Activated T-cell treated with anti-CD3 and anti-CD28 coated beads, Interleukin-2, amount 50 U/mL, for 72 hours (primary cell): ENCODE measurements at places on chromosomes 3 and 15.

- no peak for DNase-seq
Observed at GRCh38 chr3:13424141-13424844, 4.2 kb upstream of the NUP210 start.

DNA sequence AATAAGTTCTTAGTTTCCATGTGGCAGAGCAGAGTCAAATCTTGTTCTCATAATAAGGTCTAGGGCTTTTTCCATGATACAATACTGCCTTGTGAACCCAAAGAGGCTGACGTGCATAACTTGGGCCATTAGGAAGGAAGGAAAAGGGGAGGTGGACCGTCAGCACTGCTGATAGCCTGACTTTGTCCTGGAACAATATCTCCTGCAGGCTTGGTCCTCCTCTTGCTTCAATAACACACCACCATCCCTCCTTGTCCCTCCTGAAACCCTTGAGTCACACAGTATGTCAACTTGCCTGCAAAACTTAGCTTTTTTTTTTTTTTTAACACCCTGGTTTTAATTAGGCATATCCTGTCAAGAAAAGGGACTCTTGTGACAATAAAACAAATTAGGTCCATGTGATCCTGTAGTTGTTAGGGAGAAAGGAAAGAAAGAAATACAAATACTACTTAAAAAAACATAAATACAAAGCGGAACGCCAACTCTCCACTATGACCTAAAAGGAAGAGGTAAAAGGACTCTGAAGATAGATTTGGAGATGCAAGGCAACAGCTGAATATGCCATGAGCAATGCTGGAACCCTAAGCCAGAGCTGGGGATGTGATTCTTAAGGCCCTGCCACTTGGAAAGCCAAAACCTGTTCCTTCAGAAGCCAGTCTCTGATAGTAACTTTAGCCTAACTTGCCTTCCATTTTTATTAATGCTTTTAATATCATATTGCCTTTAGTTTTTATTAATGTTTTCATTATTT is 67.0 kb downstream of the WWTR1 start:
- no peak for DNase-seq

DNA sequence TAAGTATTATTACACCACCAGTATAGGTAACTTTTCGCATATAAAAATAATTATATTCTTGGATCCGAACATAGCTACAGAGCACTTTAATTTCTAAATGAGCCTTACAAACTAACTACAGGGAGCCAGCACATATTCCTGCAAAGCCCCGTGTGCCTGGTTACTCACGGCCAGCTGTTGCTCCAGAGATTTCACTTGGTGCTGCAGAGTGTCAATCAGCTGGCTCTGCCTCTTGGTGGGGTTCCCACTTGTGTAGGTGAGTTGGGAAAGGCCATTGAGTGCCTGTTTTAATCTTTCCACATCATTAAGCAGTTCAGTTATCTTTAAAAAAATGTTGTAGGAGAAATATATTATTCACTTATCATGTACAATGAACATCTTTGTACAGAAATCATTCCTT is 98.9 kb downstream of the UACA start:
- no peak for DNase-seq

- DNase-seq, result no peak
Observed at GRCh38 chr3:48243886-48244285, 3.0 kb downstream of the ZNF589 start.

- DNase-seq, result no peak
Observed at GRCh38 chr3:160376681-160377080, 22.3 kb downstream of the IFT80 start.

DNA sequence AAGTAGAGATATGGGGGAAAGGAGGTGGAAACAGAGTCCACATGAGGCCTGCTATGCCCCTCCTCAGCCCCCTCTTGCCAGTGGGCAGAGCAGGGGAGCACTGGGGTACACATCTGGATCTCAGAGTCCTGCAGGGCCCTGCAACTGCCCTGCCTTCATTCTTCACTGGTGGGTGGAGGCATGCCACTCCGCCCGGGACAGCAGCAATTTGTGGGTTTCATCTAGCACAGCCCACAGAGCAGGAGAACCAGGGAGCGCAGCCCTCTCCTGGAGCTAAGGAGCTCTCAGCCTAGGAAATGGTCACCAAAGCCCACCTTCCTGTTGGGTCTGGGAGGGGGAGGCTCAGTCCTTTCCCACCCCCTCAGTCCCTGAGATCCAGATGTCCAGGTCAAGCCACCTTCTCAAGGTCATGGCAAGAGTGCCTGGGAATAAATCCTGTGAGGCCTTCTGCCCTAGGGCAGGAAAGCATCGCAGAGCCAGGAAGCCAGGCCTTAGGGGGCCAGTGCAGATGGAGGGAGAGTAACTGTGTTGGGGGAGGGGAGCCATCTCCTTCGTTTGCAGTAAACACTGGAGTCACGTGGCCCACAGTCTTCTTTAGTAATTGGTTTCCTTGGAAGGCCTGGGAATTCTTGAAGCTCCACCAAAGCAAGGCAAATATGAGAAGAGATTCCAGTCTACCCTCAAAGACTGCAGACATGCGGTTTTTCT is 31.0 kb downstream of the ANP32A start:
- no peak for DNase-seq

DNA sequence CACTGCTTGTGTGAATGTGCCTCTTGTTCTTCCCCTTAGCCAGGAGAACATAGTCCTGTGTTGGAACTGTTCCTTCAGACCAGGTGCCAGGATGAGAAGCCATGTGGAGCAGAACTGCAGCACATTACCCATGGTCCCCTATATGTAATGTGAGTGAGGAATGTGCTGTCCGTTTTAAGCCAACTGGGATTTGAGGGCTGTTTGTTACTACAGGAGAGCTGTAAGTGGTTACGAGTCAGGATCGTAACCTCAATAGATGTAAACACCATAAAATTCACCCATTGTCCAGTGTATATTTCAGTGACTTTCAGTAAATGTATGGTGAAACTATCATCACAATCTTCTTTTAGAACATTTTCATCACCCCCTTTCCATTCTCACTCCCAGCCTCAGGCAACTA is 10.1 kb upstream of the SCAP start:
- no peak for DNase-seq

- DNase-seq, result no peak
Observed at GRCh38 chr15:100314809-100315400, 26.9 kb downstream of the ADAMTS17 start.

- no peak for DNase-seq
Observed at GRCh38 chr3:81974751-81975150, 213.3 kb upstream of the GBE1 start.

- no peak for DNase-seq
Observed at GRCh38 chr3:105611304-105612192, 244.8 kb downstream of the ALCAM start.

GRCh38 chr15:60536314-60536713 is 57.4 kb upstream of the ICE2 start:
- DNase-seq, result no peak

DNA sequence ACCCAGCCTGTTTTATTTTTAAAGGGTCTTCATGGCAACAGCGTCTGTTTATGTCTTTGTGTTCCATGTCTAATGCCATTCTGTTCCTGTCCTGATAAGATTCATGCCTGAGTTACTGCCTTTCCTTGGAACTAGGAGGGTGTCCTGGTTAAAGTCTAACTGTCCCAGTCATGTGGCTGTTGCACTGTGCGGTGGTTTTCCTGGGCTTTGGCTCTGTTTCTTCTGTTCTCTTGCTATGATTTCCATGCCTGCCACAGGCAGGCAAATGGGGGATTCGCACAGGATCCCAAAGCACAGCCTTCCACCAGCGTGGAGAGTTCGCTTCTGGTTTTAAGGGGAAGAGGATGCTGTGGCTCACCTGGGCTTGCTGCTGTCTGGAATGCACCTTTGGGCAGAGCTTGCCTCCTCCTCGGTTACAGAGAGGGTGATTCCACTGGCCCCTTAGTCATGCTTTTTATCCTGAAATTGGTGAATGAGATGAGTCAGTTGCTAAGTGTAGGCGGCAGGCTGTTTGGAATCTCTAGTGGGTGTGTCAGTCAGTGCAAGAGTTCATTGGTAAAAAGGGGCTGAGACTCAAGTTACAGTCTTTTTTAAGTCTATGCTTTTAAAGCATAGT is 86.8 kb downstream of the CCK start:
- no peak for DNase-seq

DNA sequence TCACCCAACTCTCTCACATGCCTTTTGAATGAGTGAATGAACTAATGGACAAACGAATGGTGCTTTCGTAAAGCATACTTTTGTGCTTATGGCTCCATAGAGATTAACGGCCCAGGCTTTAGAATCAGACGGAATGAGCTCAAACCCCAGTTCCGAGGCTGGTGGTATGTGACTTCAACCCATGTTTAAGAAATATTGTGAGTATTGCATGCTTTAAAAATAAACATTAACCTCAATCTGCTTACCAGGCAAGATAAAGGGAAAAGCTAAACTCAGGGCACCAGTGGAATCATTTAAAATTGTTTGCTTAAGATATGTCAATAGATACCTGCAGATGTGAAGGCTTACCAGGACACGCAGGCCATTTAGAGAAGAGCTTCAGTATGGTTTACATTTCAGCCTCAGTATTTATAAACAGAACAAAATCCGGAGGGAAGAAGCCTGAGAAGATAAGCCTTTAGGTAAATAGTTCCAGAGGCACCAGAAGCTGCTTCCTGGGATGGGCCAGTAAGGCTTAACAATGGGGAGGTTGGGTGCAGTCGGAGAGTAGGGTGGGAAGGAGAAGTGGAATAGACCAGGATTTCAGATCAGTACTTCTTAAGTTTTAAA is 186.4 kb downstream of the ADAMTS9 start:
- no peak for DNase-seq

GRCh38 chr3:167380004-167380689 is at the start of gene ZBBX:
Gene ZBBX, minus strand, starts transcription at chr3:167380297. Its CDS starts 7,396 bp downstream, at chr3:167372901.
- peak; percentile 81 for DNase-seq

- no peak for DNase-seq
Observed at GRCh38 chr3:169648451-169648850, 15.1 kb downstream of the MECOM start.

GRCh38 chr15:90184119-90184785 is 16.9 kb upstream of the SEMA4B start:
- DNase-seq, result peak; percentile 18

DNA sequence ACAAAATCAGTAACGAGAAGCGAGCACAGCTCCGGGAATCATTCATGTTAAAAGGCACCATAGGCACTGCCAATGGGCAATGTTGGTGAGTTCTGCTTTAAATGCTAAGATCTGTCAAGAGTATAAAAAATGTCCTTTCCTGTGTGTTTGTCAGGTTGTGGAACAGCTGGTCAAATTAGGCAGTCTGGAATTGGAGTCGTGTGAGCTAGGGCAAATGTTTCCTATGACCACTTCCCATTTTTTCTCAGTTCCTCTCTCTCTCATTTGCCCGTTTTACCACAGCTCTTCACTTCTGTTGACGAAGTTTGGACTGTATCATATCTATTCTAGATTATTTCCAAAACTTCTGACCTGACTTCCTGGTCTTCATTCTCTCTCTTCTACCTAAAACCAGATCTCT is 60.8 kb upstream of the GOLIM4 start:
- DNase-seq, result no peak

GRCh38 chr15:99114511-99115299 is 9.8 kb downstream of the SYNM start:
- DNase-seq, result no peak

GRCh38 chr3:184203526-184203925 is 17.5 kb downstream of the ABCF3 start:
- no peak for DNase-seq

DNA sequence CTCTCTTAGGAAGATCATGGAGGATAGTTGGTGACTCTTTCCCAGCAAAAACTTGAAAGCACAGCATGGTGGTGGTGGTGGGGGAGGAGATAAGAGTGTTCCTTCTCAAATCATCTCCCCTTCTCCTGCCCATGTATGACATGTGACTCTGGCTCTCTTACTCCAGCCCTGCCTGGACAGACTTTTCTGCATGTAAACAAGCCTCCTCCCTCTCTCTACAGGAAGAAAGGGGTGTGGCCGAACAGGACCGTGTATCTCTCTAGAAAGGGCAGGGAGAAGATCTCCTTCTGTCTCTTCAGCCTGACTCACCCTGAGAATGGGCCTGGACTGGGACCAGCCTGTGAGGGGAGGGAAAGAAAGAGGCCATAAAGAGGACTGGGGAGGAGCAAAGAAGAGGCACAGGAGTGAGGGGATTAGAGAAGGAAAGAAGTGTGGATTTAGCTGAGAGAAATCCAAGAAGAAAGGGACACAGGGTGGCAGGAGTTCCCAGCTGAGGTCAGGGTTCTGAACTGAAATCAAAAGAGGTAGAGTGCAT is 1.5 kb downstream of the CELF6 start:
- DNase-seq, result no peak

DNA sequence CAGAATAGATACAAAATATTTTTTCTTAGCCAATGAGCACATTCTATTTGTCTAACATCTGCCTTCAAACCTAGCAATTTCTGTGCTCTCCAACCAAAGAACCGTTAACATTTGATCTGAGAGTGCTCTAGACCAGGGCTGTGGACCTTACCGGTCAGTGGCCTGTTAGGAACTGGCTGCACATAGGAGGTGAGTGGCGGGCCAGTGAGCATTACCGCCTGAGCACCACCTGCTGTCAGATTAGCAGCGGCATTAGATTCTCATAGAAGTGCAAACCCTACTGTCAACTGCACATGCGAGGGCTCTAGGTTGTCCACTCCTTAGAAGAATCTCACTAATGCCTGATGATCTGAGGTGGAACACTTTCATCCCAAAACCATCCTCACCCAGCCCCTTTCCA is 131.7 kb downstream of the CADM2 start:
- DNase-seq, result no peak

DNA sequence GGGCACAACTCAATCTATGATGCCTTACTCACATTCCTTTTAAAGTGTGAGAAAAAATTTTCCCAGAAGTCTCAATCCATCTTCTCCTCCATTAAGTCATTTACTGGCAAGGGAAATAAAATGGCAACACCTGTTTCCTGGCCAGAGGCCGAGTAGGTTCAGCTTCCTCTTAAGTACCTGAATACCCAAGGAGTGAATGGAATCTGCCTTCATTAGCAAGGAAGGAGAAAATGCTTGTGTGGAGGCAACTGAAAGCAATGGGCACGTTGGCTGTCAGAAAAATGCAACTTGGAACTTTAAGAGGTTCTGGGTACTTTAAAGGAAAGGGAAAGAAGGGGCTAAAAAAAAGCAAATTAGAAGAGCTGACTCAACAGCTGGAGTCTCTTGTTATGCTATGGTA is 423.6 kb upstream of the ARL6 start:
- DNase-seq, result no peak

DNA sequence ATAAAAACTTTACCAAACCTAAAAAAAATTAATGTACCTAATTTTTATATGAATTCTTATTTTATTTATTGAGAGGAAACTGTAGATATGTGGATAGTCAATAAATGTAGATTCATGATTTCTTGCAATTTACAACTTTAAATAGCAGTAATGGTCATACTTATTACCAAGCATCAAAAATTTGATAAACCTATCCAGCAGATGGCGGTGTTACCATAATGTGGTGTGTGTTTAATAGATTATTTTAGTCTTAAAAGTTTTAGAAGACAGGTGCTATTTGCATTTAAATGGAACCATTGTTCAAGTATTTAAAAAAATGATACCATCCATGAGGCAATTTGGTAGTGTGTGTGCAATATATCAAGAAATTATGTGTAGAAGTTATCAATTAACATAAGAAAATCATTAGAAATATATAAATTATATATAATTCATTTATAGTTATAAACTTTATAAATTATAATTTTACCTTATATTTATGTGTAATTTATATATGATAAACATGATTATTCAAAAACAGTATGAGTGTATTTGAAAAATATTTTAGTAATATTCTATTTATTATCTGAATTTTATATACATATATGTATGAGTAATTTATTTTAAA is 176.0 kb upstream of the BCHE start:
- DNase-seq, result no peak

- DNase-seq, result no peak
Observed at GRCh38 chr3:119427669-119428068, 35.7 kb downstream of the TMEM39A start.
